ENCODE measurements at places on chromosomes 13 and 19.

DNA sequence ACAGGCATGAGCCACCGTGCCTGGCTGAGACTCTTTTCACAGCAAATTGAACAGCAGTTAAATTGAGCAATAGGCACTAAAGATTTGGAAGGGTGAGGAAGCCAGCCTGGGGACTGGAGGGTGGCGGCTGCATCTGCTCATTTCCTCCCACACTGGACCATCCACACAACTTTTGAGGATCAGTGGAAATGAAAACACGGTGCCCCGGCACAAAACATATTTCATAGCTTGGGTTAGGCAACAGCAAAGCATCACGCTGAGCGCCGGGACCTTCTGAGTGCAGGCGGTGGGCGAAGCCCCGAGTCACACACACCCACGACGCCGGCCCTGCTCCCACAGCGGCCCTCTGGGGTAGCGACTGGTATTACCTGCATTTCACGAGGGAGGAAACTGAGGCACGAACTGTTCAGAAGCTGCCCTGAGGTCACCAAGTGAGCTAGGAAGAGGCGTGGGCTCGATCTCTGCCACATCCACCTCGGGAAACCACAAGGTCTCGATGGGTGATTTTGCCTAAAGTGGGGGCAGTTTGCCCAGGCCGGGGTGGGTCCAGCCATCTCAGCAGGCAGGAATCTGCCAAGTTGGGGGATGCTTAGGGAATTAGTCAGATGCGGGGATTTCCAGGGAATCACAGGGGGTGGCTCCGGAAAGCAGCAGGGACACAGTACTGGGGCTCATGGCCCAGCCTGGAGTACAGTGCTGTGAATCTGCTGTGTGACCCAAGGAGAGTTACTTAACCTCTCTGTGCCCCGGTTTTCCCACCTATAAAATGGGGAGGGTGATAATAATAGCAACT, 3.5 kb upstream of the SBNO2 start:
- DNase-seq: peak; percentile 98

DNA sequence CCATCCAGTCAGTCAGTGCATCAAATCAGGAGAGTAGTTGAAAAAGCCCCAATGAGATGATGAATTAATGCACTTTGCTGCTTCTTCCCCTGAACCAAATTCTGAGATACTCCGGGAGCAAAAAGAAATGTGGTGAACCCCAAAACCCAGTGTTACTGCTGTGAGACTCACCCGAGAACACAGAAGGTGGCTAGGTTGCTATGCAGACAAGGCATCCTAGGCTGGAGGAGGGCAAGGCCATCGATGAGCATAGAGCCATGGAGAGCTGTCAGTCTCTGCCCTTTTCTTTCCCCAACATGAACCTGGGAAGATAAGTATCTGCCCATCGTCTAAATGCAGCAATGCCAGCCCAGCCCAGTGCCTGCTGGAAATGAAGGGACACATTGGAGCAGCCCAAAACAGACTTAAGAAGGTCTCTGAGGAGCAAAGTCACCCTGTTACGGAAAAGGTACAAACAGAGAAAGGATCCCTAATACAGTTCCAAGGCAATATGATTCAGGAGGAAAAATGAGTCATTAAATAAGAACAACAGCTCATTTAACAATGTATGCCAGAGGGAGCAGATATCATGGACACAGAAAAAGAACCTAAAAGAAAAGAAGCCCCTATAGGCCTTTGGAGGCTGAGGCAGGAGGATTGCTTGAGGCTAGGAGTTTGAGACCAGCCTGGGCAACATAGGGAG, 272.0 kb downstream of the FOXO1 start:
- DNase-seq: peak; percentile 44

DNA sequence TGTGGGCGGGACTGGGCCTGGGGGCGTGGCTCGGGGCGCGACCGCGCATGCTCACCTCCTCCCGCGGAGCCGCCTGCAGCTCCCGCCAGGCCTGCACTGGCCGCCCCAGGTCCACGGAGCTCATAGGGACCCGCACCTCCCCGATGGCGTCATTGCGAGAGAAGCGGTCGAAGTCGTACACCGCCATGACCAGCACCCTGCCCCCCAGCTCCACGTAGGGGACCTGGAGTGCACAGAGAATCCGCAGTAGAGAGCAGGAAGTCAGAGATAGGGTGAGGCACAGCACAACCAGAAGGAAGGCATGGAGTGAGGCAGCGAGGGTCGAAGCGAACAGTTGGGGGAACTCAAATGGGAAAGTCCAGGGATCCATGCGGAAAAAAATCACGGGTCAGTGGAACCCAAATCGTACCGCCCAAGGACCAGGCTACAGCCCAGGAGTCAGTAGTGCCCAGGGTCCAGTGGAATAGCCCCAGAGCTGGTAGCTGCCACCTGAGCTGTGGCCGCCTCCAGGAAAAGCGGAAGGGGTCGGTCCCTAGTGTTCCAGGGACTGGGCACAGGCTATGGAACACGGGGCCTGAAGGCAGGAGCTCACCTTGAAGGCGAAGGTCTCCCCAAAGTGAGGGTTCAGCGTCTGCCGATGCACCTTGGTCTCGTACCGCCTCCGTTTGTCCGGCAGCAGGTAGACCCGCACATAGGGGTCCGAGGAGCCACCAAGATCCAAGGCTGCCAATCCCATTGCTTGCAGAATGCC, 4.8 kb downstream of the SYT5 start:
- DNase-seq: no peak

GRCh38 chr13:19890030-19890429, 26.6 kb upstream of the ZMYM5 start:
- no peak for DNase-seq

DNA sequence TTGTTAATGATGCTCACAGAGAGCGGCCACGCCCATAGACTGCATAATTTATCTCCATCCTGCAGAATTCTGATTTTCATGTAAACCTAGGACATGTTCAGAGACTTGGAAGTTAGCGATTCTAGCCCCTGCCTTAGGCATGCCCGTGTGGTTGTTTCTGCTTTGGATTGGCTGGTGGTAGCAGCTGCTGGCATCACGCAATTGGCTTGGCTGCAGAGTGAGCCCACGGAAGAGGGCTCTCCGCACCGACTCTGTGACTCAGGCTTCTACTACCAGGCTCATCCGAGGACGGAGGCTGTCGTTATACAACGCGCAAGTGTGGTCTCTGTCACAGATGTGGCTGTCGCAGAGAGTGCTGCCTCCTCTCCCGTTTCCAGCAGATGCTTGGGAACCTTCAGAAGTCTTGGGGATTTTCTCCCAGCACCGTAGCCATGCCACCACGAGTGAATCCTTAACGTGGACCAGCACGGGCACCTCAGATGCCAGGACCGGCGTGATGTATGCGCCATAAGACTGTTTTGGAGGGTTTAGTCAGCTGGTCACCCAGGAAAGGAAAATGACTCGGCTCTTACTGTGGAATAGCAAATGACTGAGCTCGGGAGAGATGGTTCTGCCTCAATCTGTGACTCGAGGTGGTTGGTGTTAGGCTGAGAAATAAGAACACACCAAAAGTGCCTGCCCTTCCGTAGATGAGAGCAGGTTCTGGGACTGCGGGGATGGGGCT, 61.0 kb upstream of the F7 start:
- DNase-seq: peak; percentile 69

DNA sequence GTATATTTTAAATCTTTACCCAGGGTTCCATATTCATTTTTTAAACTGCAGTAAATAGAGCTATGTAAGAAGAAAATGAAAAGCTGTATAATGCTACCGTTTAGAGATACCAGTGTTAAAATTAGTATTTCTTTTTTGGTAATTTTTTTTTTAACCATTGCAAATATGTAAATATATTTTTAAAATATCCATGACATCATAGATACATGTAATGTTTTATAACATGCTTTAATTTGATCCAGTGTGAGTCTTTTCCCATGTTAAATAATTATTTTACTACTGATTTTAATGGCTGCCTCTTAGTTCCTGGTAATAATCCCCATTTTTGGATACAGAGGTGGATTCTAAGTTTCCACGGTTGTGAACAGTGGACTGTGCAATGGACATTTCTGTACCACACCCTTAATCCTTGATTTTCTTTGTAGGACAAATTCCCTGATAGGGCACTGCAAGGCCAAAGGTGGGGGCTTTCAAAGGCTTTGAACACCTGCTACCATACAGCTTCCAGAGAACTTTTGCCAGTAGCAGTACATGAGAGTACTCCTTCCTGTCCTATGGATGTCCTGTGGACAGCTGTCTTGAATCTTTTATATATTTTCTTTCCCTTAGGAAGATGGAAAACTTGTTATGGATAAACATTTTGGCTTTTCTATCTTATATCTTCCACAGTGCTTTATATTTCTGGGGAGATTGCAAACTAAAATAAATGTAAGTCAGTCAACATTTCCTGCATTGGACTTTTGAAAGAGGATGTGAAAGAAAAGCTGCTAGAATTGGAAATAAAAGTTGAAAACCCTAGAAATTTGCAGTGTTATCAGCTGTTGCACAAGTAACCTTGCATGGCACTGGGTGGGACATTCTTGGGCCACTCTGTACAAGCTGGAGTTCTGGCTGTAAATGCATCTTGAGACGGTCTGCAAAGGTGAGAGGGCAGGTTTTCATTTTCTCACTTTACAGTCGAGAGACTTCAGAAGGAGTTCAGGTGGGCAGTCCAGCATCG, 46.8 kb downstream of the ARHGEF7 start:
- no peak for DNase-seq

- DNase-seq: peak; percentile 48
Observed at GRCh38 chr19:49767381-49767780, 580 bp downstream of the AP2A1 start.

DNA sequence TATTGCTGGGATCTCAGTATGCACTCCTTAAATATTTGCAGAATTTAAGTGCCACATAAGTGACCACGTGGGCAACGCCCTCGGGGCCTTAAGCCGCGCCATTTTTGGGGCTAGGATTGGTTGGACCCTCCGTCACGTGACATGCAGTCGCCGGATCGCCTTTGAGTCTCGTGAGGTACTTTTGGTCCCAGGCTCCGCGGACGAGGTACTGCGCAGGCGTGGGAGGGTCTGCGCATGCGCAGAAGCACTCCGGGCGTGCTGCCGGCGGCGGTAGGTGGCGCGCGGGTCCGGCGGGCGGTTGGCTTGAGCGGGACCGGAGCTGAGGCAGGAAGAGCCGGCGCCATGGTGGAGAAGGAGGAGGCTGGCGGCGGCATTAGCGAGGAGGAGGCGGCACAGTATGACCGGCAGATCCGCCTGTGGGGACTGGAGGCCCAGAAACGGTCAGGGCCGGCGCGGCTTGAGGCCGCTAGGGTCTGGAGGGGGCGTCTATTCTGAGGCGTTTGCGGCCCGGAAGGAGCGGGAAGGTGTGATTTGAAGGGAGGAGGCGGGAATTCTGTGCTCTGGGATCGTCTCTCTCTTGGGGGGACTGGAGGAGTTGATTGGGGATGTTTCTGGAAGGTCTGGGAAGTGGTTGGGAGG, at the start of gene SAE1:
Gene SAE1 (plus strand): TSS at position 247 of the 639 bp plus-strand sequence. CDS start 96 bp downstream, at position 343.
- DNase-seq: peak; percentile 100

- DNase-seq: peak; percentile 72
Observed at GRCh38 chr13:78102121-78102677, 183.6 kb upstream of the EDNRB start.

DNA sequence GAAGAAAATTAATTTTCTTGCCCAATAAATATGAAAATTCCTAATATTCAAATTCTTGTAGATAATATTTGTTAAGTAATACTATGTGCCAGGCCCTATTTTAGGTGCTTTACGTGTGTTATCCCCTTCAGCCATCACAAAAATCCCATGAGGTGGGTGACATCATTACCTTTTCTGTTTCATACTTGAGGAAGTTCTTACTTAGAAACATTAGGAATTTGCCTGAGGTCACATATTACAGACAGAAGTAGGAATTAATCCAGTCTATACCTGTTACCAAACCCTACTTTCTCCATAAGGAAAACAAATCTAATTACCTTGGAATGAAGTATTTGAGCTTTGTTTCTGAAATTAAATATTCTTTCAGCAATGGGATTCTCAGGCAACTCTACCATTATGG, 336.1 kb downstream of the GPC6 start:
- DNase-seq: no peak

GRCh38 chr19:41541990-41542584, 33.9 kb upstream of the CEACAM21 start:
- peak; percentile 58 for DNase-seq

GRCh38 chr13:75331792-75332349, 150.1 kb downstream of the TBC1D4 start:
- no peak for DNase-seq

DNA sequence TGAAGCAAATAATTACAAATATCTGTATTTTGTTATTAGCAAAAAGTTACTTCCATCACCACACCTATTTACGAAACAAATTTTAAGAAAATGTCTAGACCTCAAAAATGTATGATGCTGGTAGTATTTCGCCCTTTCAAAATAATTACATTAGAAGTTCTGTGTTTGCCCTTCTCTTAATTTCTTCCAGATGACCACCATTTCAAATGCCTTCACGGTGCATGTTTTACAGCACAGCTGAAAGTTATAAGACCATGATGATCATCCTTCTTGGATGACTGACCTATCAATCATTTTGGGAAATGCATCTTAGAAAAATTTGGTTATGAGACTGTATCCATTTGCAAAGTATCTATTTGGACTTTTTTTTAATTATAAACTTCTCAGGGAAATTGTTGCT, 390.8 kb downstream of the SLITRK6 start:
- no peak for DNase-seq

DNA sequence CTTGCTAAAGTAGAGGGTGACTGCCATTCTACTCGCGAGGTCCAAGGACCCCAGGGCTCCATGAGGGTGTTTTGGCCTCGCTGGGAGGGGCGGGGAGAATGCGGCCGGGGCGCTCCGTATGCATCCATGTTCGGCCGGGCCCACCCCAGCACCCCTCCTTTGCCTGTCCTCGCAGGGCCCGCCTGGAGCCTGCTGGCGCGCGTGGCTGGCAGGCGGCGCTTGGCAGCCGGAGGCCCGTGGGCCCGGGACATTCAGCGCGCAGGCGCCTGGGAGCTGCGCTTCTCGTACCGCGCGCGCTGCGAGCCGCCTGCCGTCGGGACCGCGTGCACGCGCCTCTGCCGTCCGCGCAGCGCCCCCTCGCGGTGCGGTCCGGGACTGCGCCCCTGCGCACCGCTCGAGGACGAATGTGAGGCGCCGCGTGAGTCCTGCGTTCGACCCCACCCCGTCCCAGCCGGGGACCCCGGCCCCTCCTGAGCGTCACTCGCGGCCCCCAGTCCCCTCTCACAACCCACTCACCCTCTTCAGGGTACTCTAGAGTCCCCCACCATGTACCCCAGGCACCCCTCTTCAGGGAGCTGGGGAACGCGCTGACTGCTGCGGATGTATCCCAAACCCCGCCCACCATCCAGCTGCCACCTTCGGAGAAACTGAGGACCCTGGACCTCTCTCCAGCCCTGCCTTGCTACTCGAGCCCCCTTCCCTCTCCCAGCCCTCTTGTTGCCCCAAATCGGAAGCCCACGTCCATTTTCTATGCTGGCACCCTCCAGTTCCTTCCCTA, 4.1 kb downstream of the DLL3 start:
- peak; percentile 93 for DNase-seq

GRCh38 chr19:31283701-31284100, 65.5 kb downstream of the TSHZ3 start:
- no peak for DNase-seq

All from GM23248 (cell line).